ENCODE measurements at places on chromosomes 2 and 18.

- no peak for DNase-seq
Measured at GRCh38 chr2:175371378-175371777, 189.9 kb upstream of the ATP5MC3 start.

- no peak for DNase-seq
Measured at GRCh38 chr2:230473378-230473777, 57.4 kb downstream of the SP100 start.

DNA sequence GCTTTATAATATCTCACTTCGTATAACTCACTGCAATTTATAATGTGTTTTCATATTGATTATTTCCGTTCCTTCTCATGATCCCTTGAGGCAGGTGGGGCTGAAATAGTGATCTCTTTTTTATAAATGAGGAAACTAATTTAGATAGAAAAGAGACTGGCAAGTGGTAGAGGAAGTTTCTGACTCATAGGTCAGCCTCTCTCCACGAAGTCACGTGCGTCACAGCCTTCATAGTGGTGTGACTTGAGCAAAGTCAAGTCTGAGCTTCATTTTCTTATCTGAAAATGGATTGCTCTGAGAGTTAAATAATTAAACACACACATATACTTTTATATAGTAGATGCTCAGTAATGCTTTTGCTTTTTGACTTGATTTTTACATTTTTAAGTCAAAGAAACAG lies 19.9 kb downstream of the ABCG5 start:
- no peak for DNase-seq

DNA sequence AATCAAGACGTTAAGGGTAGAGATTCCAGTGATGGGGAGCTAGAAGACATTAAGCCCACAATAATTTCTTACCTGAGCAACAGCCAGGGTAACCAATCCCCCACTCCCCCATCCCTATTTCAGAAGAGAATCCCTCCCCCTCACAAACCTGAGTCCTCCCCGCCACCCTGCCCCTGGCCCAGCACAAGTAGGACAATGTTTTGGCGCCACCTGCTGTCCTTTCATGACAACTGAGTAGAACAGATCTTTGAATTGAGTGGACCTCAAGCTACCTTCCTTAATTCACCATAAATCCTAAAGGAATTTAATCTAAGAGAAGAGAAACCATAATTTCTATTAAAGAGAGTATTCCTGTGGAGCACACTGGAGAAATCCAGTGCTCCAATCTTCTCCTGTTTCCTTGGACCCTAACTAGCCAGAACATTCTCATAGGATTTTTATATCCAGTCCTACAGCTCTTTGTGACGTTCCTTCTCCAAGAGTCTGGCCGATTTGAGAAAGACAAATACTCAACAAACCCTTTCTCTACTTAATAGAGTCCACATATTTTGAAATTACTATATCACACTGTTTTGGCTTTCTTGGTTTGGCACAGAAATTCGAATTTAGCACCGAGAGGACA lies 41.1 kb downstream of the NHEJ1 start:
- no peak for DNase-seq

- DNase-seq: no peak
Measured at GRCh38 chr2:14094592-14094991, 537.9 kb upstream of the LRATD1 start.

DNA sequence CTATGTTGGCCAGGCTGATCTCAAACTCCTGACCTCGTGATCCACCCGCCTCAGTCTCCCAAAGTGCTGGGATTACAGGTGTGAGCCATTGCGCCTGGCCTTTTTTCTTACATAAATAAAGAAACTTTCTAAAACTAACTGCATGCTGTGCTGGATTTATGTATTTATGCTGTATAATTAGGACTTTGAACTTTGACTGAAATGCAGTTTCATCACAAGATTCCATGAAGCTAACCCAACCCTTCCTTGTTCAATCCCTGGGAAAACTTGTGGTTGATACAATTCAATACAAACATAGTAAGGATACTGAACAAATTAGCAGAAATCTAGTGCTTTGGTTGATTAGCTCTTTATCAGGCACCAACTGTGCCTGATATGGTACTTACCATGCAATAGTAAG lies 20.9 kb upstream of the SLC35F5 start:
- DNase-seq: no peak

DNA sequence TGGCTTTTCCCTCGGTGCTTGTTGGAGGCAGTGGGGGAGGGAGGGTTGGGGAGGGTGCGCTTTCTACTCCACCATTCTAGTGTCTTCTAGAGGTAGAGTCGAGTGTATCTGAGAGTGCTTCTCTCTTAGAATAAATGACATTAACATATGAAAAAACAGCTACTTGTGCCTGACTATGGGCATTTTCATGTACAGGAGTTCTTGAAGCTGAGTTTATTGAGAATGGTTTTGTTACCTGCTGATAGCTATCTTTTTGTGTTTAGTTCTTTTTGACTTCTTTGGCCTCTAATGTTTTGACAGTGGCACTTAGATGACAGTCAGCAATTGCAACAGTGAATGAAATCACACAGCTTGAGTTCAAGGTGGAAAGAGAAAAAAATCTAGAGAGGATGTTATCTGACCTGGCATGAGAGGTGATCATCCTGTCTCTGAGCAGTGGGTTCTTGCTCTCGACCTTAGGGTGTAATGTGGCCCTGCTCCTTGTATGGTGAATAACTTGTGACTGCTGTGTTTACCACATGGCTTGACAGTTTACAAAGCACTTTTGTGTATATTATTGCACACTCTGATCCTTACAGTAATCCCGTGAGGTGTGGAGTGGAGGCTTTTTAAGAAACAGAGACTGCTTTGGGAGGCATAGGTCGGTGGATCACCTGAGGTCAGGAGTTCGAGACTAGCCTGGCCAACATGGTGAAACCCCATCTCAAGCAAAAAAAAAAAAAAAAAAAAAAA lies 86.7 kb downstream of the AGAP1 start:
- no peak for DNase-seq

DNA sequence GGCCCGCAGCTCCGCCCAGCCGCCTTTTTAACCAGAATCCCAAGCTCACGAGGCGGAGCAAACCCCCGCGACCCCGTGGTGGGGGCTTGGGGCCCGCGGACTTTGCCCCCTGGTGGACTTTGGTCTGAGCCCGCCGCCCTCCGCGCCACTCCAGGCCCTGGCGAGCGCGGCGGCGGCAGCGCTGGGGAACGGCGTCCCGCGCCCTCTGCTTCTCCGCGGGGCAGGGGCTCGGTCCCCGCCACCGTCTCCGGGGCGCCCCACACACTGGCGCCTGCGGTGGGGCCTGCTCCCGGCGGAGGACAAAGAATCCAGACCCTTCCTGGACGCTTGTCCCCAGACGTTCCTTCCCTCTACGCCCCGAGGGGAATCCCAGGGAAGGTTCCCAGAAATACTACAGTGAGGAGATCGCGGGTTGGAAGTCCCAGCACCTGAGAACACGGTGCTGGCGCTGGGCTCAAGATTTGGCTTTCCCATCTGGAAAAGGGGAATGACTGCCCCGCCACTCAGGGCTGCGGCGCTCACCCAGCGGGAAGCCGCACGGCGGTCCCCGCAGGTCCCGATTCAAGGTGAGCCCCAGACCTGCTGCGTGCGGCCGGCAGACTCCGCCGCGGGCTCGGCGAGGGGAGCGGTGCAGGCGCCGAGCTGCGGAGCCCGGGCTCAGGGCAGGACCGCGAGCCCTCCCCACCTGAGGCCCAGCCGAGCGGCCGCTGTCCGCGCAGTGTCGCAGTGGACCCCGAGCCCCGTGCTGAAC lies at the start of gene HAAO:
Gene HAAO, minus strand, starts transcription at position 1 of the 751 bp plus-strand sequence. CDS start 47 bp downstream, outside the sequence.
- peak; percentile 83 for DNase-seq

- DNase-seq: no peak
Measured at GRCh38 chr2:57542081-57542480, 504.5 kb upstream of the VRK2 start.

GRCh38 chr18:74316257-74317170 lies 875 bp downstream of the C18orf63 start:
- no peak for DNase-seq
